ENCODE measurements at places on chromosomes 7 and 10. TPM values are rescaled to one million over a fixed set of nuclear protein-coding genes. Genes with fewer than 3 reads are reported as not detected.

DNA sequence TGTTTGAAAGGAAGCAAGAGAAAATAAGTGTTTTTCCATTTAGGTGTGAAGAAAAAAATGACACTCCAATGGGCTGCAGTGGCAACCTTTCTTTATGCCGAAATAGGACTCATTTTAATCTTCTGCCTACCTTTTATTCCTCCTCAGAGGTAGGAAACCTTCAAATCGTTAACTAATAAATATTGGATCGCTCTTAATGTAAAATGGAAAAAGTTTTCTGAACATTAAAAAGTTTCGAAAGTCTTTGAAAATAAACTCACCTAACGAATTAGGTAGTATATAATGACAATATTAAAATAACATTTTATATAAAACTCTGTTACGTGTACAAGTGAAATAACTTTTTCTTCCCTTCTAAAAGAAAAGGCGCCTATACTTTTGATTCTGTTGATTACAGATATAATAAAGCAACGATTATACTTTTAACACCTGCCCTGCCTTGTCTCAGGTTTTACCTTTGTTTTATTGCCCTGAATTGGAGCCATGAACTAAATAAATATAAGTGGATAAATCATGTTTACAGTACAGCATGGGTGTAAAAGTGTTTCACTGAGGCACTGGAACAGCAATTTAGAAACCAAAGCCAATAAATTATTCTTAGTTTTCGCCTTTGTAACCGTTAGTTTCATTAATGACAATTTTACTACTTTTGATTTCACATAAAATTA is 804 bp downstream of the BCAP29 start:
- DNase-seq, result no peak

Gene VPS41
- total RNA-seq, result 21.6 TPM

GRCh38 chr7:100016215-100016901 is 962 bp downstream of the ZKSCAN1 start:
- DNase-seq, result no peak

Gene FAM24B
- total RNA-seq, result 0.34 TPM

GRCh38 chr10:52780391-52781155 is 8.0 kb upstream of the MBL2 start:
- DNase-seq, result no peak

Gene AGR2
- 0.29 TPM for total RNA-seq
